T-helper 1 cell (primary cell): ENCODE measurements at places on chromosomes 4 and X.

DNA sequence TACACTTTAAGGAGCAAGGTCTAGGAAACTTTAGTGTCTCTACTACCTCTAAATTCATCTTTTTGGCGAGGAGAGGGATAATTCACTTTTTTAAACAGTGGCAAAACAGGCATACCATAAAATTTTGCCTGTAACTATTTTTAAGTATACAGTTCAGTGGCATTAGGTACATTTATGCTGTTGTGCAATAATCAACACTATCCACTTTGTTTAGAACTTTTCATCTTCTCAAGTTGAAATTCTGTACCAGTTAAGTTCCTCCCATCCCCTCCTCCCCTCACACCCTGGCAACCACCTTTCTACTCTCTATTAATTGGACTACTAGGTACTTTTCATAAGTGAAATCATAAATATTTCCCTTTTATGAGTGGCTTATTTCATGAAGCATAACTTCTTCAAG is 31.4 kb downstream of the NUP54 start:
- no peak for DNase-seq

DNA sequence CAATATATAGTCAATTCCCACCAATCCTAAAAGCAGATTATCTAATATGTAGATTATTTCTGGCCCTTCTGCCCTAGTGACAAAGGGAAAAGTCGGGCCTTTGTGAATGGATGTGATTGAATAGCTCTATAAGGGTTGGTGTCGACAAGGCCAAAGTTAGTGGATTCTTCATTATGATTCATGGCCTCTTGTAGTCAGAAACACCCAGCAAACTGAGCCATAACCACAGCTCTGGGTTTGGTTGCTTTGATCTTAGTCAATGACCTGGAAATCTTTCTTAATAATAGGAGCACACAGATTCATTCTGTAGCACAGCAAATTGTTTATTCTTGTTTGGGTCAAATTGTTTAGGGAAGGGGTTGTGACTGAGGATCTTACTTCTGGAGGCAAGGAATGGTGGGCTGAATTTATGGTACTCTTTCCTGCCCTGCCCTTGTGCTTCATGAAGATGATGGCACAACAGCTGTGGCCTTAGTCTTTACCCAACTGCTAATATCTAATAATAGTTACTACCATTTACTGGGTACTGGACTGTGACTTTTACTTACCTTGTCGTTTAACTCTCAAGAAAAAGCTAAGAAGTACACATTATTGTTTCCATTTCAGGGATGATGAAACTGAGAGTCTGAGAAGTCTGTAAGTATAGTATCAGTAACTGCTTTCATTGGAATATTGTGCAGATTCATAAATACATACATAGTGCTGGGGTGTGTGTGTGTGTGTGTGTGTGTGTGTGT is 74.0 kb downstream of the AFF2 start:
- no peak for DNase-seq

DNA sequence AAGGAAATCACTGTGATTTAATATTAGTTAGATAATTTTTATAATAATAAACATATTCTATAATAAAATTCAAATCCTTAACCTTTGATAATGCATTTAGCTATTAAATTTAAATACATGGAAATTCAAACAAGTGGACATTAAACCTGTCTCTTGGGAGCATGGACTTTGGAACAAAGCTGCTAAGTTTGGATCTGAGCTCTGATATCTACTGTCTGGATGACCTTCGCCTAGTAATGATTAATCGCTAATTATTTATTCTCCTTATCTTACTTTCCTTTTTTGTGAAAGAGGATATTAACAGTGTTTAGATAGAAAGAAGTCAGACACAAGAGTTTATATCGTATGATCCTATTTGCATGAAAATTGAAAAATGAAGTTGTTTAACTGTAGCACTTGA is 980.9 kb downstream of the FSTL5 start:
- no peak for DNase-seq

DNA sequence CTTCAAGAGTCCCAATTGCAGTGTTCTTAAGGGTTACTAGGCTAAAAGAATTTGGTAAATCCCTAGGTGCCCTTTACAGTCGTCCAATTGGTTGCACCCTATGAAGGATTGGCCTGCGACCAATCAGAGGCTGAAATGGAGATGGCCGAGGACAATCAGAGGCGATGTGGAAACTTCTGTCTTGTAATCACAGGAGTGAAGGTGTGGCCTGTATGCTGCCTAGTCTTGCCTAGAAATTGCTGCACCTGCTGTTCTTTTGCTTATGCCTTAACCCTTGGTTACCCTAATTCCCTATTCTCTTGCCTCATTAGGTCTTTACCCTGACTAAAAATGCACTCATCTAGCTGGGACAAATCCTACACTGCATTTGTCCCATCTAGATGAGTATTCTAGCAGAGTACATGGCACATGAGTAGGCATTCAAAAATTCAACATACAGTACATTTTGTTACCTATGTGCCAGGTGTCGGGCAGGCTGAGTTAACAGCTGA is 1.0 kb upstream of the DCK start:
- no peak for DNase-seq

- DNase-seq, result no peak
Measured at GRCh38 chr4:105399532-105400161, 74.2 kb downstream of the PPA2 start.

GRCh38 chr4:175422331-175422730 is 389.7 kb downstream of the GPM6A start:
- no peak for DNase-seq

GRCh38 chrX:71396576-71396975 is 30.4 kb downstream of the TAF1 start:
- DNase-seq, result no peak

- no peak for DNase-seq
Measured at GRCh38 chr4:178917756-178918155, 1475.5 kb upstream of the AGA start.
